GF-D8 (cell line): ENCODE measurements at places on chromosomes 12 and 14.

DNA sequence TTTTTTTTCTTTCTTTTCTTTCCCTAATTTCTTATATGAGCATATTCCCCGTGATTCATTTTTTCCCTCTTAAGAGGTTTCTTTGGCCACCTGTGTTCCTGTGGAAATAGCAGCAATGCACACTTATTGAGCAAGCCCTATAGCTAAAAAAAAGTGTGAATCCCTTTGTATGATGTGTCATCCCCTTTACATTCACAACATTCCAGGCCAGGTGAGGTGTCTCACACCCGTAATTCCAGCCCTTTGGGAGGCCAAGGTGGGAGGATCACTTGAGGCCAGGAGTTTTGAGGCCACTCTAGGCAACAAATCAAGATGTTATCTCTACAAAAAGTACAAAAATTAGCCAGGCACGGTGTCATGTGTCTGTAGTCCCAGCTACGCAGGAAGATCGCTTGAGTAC, 700.4 kb upstream of the TBX3 start:
- DNase-seq: no peak

- no peak for DNase-seq
Measured at GRCh38 chr14:51977075-51977474, 12.3 kb upstream of the RTRAF start.

- no peak for DNase-seq
Measured at GRCh38 chr14:79421811-79422210, 789.5 kb downstream of the DIO2 start.

DNA sequence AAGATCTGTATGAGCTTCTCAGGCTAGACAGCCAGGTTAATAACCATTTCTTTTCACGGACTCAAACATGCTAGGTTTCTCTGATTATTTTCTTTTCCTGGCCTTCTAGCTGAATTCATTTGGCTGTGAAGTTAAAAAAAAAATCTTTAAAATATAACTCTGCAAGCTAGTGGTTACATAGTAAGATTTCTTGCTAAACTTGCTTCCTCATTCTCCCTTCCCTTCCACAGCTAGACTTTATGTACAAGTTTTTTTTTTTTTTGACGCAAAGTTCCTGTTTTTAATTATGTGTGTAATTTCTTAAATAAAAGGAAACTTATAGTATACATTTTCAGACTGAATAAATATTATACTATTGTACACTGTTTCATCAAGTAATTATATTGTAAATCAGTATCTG, 145.4 kb downstream of the TMTC2 start:
- peak; percentile 3 for DNase-seq

DNA sequence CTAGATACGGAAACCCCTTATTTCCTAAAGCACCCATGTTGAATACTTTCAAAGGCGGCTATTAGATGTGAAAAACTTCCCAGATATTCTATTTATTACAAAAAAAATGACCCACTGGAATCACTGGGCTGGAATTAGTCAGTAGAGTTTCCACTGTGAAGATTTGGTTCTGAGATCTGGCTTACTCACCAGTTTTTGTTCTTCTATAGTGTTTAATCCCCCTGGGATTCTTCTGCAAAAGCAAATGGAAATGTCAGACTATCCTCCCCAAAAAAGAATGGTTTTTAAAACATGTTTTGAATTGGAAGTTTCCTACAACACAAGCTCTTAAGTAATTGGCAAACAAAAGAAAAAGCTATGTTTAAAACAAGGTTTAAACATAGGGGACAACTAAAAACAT, 166.4 kb downstream of the STXBP6 start:
- no peak for DNase-seq

- no peak for DNase-seq
Measured at GRCh38 chr14:101578489-101578888, 17.2 kb downstream of the DIO3 start.

DNA sequence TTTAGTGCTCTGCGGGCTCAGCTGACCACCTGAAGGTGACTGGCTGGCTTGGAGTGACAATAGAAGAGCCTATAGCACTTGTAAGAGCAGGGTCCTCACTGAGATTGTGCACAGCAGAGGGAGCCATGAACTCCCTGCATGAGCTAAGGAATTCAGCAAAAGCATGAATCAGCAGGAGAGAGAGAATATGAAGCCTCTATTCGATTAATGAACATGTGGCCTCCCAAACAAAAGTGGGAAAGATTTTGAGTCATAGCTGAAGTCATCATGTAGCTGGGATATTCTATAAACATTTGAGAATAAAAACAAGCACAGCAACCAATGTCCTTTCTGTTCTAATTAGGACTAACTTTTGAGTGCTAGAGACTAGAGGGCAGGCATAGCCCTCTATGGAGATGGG, 626.6 kb downstream of the DIO2 start:
- DNase-seq: no peak
